ENCODE measurements at places on chromosomes 7 and 10.

DNA sequence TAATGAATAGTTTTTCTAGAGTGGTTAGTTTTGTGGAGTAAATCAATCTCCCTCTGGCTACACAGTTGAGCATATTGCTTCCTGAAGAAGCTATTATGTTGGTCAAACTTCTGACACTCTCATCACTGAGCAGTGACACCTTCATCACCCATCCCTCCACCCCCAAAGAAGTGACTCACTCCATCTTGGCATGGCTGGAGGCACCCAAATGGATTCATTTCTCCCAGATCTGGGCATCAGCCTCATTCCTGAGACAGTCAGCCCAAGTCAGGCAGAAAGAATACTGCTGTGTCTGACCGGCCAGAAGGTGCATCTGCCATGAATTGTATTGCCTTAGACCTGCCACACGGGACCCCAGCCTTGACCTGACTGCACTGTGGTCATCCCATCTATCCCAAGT is 117.0 kb upstream of the HABP2 start:
- DNase-seq, result no peak

DNA sequence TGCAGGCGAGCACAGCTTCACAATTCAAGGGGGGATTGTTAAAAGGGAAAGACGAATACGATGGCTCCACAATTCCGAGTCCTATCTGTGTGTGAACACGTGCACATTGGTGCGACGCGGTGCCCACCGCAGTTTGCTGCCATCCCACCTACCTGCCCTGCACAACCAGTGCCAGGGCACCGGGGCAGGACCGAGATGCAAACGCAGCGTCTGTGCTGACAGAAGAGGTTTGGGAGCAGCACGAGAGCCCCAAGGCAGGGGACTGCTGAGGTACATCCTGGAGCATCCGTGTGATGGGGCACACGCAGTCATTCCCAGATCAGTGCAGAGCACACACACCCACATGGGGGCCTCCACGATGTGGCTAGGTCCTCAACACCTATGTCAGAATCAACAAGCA is 221.3 kb downstream of the DNAJB6 start:
- no peak for DNase-seq

DNA sequence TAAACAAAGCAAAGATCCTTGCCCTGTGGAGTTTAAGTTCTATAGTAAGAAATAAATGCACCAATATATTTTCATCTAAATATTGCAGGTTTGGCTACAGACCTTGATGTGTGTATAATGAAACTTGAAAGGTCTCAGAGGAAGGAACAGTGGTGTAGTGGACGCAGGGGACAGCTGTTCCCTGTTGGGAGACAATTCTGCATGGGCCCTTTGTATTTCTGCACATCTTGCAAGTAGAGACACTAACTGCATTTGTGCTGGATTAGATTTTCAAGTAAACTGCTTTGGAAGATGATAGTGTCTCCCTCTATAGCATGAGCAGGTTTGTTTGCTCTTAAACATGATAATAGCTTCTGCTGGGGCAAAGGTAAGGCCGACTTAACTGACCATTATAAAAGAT is 57.5 kb upstream of the FAM133B start:
- DNase-seq, result no peak

DNA sequence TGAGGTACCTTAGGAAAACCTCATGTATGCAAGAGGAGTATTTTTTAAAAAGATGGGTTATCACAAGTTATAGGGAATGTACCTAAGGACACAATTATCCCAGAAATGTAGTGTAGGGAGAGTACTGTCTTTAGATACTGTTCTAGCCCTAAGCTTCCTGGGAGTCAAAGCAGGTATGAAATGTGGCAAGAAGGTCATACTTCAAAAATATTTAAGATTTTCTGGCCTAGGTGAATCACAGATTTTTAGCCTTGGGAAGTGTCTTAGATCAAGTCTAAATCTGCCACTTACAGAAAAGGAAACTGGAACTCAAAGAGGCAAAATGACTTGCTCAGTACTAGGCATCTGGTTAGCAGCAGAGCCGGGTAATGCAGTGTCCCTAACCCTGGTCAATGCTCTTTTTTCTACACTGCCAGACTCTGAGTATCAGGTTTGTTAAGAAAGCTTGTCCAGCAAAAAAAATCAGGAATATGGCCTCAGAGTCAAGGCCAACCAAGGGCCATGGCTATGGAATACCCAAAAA is 13.9 kb downstream of the PIK3AP1 start:
- no peak for DNase-seq

DNA sequence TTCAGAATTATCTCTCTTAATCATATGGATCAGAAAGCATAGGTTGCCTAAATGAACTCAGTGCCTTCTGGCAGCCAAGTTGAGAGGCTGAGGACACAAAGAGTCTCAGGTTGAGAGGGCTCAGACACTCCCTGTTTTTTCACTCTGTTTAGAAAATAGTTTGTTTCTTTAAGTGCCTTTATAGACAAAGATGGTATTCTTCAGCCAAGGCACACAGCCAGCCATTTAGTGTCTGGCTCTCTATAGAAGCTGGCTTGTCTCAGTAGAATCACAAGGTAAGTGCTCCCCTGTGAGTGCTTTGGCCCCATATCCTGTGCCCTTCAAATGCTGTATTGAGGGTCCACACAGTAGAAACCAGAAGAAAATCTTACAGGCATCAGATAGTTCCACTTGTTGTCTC is 3.6 kb downstream of the GPR158 start:
- no peak for DNase-seq

DNA sequence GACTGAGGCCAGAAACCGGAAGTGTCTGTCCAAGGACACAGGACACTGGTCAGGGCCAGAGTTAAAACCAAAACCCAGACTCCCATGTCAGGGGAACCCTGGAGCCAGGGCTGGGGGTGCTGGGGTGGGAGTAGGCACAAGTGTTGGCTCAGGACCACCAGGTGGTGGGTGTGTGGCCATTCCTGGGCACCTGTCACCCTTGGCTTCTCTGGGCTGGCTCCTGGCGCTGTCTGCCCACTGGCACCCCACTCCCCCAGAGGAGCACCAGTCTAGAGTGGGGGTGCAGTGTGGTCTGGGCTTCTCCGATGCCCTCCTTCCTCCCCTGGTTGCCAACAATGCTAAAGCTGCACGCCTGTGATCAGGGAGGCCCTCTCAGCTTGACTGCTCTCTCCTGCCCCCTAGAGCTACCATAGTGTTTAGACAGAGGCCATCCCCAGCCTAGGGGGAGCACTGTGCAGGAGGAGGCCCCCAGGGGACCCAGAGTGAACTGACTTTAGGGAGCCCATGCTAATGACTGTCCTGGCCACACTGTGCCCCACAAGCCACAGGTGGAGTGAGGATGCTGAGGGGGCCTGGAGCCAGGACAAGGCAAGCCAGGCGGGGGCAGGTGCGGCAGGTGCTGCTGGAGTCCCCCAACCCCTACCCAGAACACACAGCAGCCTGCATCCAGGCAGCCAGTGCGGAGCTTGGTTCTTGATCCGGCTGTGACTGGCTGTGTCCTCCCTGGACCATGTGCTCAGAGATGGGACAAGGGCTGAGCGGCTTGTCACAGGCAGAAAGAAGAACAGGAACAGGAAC is 11.0 kb downstream of the RASGEF1A start:
- peak; percentile 85 for DNase-seq

GRCh38 chr7:133650487-133651300 is 397.8 kb downstream of the EXOC4 start:
- DNase-seq, result no peak

DNA sequence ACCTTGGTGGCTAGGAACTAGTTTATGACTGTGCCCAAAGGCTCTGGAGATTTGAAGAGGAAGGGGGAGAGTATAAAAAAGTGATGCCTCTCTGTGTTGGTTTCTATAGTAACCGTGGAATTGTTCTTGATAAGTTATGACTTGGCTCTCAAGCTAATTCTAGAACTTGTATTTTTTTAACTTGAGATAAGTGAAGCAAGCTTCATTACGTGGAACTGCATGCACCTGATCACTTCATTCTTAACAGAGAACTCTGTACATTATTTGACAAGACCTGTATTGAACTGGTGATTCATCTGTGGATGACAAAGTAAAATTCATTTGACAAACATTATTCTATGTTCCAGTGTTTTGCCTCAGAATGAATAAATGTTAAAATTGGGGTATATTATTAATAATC is 1452.2 kb downstream of the REEP3 start:
- DNase-seq, result no peak

GRCh38 chr7:152674860-152675758 is 832 bp downstream of the XRCC2 start:
- DNase-seq, result peak; percentile 45

- DNase-seq, result no peak
Measured at GRCh38 chr10:107653832-107654287, 489.4 kb upstream of the SORCS1 start.

- DNase-seq, result no peak
Measured at GRCh38 chr10:25182636-25183035, 7.8 kb downstream of the GPR158 start.

- DNase-seq, result no peak
Measured at GRCh38 chr10:69538461-69538860, 34.8 kb downstream of the NEUROG3 start.

DNA sequence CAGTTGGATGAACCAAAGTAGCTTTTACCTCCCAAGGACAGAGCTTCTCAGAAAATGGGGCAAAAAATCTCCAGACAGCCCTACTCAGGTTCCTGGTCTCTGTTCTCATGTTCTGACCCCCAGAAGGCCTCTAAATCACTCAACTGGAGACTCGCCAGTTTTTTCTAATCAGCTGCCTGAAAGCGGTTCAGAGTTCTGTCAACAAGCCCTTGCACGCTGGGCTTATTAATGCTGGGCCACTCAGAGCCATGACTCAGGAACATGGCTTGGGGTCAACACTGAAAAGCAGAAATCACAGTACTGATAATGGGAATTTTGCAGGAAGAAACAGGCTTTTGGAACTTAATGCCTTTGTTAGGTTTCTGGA is 15.3 kb downstream of the ECHDC3 start:
- DNase-seq, result no peak

DNA sequence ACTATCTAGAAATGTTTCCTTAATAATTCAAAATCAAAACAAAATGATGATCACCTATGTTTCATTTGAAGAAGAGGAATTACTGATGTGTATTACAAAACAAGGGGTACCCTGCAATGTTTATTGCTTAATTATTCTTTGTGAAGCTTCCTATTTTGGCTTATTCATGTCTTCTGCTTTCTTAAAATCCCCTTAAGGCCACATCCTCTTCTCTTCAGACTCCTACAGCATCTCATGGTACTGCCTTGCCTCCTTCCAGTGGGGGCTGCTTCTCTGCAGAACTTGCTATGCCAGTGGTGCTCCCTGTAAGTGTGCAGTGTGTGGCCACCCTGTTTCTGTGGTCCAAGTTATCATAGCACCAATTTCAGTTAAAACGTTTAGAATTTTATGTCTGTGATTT is 35.0 kb downstream of the CCDC146 start:
- no peak for DNase-seq

- no peak for DNase-seq
Measured at GRCh38 chr7:71769326-71769725, 637.4 kb downstream of the GALNT17 start.

DNA sequence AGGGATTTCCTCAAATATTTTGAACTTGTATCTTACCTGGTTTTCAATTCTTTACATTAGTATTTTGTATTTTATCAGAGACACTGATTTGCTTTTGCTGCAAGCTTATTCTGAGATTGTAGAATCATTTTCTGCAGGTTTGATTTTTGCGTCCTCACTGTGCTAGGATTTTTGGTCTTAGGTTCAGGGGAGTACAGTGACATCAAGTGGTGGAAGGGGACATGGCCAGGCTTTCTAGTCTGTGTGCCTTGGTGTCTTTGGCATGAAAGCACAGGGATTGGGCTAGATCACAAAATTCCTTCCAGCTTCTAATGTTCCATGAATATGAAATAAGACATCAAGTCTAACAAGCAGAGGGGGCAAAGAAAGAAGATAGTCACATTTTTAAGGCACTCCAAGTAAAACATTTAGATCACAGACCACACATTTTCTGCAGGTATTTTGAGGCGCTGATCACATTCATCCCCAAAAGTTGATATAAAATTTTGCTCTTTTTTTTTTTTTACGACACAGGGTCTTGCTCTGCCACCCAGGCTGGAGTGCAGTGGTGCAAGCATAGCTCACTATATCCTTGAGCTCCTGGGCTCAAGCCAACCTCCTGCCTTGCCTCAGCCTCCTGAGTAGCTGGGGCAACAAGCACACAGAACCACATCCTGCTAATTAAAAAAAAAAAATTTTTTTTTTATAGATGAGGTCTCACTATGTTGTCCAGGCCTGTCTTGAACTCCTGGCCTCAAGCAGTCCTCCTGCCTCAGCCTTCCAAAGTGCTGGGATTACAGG is 124.4 kb downstream of the PON1 start:
- peak; percentile 46 for DNase-seq

- DNase-seq, result no peak
Measured at GRCh38 chr10:34905200-34905927, 90.3 kb upstream of the PARD3 start.
